ENCODE measurements at places on chromosomes 3 and 15. TPM values are rescaled to one million over a fixed set of nuclear protein-coding genes. Genes with fewer than 3 reads are reported as not detected.

DNA sequence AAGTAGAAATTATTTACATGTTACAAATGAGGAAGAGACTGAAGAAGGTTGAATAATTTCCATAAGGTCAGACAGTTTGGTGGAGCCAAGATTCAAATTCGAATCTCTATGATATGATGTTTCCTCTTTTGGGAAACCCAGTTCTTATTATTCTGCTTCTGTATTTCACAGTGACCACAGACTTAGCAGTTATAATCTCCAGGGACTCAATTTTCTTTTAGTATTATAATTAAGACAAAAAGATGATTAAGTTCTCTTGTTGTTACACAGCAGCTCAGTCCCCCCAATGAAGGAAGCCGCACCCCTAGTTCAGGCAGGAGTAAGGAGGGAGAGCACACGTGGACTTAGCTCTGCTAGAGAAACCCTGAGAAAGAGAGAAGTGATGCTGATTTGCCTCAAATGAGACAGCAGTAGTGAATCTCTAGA, 130.6 kb downstream of the CCNL1 start:
- no peak for DNase-seq

- DNase-seq: peak; percentile 6
These were observed 22.0 kb downstream of the OR5H15 start for GRCh38 chr3:98188545-98188944.

GRCh38 chr3:4512895-4513616, 19.9 kb downstream of the ITPR1 start:
- no peak for DNase-seq

- DNase-seq: no peak
These were observed 228.5 kb downstream of the PTPRG start for GRCh38 chr3:61789861-61790260.

- DNase-seq: no peak
These were observed 114.2 kb downstream of the KLF13 start for GRCh38 chr15:31440754-31441311.

DNA sequence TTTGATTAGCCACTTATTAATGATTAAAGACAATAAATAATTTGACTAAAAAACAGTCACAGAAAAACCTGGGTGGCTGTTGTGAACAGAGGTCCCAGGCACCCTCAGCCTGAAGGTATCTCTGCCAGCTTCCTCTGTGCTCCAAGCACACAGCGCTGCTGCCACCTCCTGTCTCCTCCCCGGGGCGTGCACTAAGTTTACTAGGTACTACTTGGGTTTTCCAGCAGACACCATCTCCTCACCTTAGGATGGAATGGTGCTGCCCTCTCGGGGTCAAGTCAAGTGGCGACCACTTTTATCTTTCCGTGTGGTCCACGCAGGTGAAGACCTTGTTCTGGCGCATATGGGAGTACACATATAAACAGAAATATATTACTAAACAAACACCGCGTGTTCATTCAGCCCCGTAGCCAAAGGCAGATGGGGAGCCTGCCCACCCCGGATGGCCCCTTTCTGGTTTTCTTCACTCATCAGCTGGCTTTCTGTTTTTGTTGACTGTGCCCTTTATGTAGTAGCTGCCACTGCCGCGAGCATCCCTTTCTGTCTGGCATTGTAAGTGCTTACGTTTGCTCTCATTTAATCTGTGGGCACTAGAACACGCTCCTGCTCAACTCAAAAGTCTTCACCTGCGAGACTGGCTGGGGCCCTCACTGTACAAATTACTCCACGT, 128.0 kb downstream of the LRIG1 start:
- no peak for DNase-seq

- no peak for DNase-seq
These were observed 12.1 kb downstream of the NR2C2 start for GRCh38 chr3:14959359-14959943.

- DNase-seq: peak; percentile 38
These were observed 181.4 kb downstream of the GAP43 start for GRCh38 chr3:115804713-115805119.

GRCh38 chr3:25460751-25461150, 32.7 kb downstream of the RARB start:
- no peak for DNase-seq

- no peak for DNase-seq
These were observed 55.6 kb downstream of the LYSMD4 start for GRCh38 chr15:99677540-99678134.

GRCh38 chr3:46957092-46957820, 19.3 kb downstream of the CCDC12 start:
- no peak for DNase-seq

DNA sequence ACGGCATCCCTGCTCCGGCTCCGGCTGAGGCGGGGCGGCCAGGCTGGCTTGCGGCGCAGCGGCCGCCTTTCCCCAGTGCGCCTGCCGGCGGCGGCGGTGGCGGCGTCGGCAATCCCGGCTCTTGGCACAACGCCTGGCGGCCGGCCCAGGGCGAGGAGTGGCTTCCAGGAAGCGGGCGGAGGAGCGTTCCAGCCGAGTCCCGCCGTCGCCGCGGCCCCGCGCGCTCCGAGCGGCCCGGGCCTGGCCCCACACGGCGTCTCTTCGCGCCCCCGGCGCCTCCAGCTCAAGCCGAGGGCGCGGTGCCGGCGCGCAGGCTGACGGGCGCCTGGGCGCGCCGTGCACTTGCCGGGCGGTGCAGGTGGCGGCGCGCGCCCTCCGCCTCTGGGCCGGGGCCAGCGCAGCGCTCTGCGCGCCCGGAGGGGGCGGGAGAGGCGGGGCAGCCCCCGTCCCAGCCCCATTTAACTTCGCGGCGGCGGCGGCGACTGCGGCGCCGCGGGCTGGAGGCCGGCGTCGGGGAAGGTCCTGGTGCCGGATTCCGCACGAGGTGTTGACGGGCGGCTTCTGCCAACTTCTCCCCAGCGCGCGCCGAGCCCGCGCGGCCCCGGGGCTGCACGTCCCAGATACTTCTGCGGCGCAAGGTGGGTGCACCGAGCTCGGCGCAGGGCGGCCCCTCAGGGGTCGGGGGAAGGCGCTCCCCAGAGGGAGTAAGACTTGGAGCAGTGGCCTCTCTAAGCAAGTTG, at the start of gene ADAMTSL3:
ADAMTSL3 (plus strand) TSS at position 485 of the 740 bp plus-strand sequence. CDS start 1,639 bp downstream, outside the sequence.
- DNase-seq: peak; percentile 19

DNA sequence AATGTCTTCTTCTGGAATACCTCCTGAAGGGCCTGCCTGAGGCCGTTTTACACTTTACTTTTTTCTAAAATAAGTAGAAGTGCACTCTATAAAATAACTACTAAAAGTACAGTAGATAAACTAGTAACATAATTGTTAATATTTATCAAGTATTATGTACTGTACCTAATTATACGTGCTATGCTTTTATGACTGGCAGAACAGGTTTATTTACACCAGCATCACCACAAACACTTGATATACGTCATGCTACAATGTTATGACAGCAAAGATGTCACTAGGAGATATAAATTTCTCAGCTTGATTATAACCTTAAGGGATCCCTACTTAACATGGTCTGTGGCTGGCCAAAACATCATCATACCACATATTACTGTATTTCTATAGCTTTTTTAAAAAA, 29.4 kb downstream of the DLG1 start:
- DNase-seq: no peak

- DNase-seq: no peak
These were observed 20.6 kb downstream of the EEFSEC start for GRCh38 chr3:128173849-128174248.

GRCh38 chr3:168186293-168186983, 90.7 kb upstream of the GOLIM4 start:
- DNase-seq: no peak

- no peak for DNase-seq
These were observed 222.6 kb upstream of the RGMA start for GRCh38 chr15:93311620-93312019.

DNA sequence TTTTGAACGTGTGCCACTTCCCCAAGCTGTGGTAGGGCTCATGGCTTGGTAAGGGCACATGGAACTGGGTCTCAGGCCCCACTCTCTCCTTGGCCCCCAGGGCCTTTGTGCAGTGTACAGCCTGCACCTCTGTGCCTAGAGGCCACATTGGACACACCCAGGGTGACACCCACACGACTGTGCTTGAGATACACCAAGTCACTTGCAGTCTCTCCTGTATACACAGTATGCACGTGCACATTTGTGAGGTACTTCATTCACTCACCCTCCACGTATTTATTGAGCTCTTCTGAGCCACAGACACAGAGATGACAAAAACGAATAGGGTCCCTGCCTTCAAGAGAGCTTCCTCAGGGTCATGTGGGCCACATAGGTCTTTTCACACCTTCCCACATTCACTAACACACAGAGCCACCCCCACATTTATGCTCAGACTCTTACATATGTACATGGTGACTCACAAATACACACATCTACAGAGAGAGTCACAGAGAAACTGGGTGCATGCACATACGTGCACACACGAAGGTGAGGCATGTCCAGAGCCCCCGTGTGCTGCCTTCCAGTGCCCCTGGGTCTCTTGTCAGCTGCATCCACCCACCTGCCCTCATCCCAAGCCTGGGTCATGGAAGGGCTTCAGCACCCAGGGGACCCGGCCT, 9.8 kb upstream of the TMEM115 start:
- no peak for DNase-seq

DNA sequence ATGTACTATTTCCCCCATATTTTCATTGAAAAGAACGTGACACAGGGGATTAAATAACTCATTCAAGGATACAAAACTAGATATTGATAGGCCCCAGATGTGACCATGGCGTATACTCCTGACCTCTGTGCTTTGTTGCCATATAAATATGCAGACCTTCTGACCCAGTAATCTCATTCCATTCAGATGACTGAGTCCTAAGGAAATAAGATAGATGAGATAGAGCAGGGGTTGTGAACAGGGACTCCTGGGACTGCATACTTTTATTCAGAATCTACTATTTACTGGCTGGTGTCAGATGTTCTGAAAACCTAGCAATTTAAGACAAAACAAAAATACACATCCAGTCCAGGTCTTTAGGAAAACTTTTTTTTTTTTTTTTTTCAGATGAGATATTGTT, 139.2 kb upstream of the MANF start:
- no peak for DNase-seq

GRCh38 chr15:78757636-78757905, 53.7 kb downstream of the ADAMTS7 start:
- no peak for DNase-seq

GRCh38 chr15:72153269-72154000, 35.2 kb downstream of the SENP8 start:
- peak; percentile 64 for DNase-seq

- no peak for DNase-seq
These were observed 61.7 kb upstream of the PLXNA1 start for GRCh38 chr3:126921085-126921824.

DNA sequence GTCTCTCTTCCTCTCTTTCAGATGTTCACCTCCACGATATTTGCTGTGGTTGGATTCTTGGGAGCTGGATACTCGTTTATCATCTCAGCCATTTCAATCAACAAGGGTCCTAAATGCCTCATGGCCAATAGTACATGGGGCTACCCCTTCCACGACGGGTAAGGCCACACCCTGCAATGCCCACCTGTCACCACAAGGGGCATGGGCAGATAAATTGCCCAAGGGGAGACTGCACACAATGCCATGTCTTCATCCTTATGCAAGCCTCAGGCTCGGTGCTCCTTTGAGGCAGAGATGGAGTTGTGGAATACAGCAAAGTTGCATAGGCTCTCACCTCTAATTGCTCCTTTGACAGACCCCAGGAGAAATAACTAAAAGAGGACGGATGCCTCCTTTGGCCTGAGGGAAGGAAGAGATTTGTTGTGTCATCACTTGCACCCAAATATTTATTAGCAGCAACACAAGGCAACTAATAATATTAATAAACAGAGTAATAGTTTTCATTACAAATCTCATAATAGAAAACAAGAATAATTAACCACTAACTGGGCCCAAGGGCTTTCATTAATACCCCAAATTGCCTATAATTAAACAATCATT, 13.2 kb downstream of the TM4SF4 start:
- DNase-seq: peak; percentile 34

DNA sequence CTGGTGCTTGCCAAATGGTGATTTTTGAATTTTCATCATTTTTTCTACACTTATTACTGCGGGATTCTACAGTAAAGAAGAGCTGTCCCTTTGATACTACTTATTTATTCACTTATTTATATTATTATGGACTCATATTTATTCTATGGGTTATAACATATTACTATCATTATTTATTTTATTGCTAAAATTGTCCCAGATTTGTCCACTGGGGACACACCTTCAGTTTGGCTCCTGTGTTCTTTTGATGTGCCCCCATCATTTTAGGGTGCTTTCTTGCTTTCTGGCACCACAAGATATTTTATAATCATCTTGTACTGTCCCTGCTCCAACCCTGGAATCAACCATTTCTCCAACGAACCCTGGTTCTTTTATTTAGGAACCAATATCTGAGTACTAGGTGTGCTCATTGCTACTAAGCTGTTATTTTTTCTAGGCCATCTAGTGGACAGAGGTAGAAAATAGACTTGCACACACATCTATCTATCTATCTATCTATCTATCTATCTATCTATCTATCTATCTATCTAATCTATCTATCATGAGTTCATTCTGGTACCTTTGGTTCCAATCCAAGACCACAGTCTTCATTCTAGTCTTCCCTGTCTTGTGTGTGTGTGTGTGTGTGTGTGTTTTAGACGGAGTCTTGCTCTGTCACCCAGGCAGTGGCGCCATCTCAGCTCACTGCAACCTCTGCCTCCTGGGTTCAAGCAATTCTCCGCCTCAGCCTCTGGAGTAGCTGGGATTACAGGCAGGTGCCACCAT, 16.0 kb downstream of the SLC22A14 start:
- DNase-seq: no peak

DNA sequence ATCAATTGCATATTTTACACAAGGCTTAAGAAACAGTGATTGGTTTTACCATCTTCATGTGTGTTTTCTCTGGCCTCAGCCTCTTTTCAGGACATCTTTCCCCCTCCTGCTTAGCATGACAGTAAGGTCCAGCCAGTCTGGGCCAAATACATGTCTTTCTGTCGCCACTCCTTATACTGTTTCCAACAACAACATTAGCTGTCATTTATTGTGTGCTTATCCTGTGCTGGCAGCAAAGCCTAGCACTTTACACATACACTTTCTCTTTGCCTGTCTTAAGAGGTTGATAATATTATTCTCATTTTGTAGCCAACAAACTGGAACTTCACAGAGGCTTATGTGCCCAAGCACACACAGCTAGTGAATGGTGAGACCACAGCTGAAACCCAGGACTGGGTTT, 37.8 kb downstream of the B3GALNT1 start:
- DNase-seq: no peak

DNA sequence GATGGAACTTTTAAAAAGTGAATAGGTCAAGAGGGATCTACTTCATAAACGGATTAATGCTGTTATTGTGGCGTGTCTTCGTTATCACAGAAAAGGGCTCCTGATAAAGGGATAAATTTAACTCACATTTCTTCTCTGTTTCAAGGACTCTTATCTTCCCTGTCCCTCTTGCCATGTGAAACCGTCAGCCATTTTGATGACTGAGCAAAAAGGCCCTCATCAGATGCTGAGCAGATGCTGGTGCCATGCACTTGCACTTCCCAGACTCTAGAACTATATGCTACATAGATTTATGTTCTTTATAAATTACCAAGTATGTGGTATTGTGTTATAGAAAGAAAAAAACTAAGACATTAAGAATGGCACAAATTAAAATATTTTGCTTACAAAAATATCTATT, 1011.8 kb upstream of the GBE1 start:
- no peak for DNase-seq

MUC4 gene
- not detected for total RNA-seq

SLC4A7 gene
- total RNA-seq: 11.4 TPM

HESX1 gene
- not detected for total RNA-seq

ERC2 gene
- total RNA-seq: 0.18 TPM

CIAO2A gene
- total RNA-seq: 193 TPM

CHRM5 gene
- not detected for total RNA-seq

FGF7 gene
- 3.6 TPM for total RNA-seq

IL17RB gene
- 0.39 TPM for total RNA-seq

CHAC1 gene
- 35.4 TPM for total RNA-seq
